ENCODE measurements at places on chromosomes 11 and 22.

DNA sequence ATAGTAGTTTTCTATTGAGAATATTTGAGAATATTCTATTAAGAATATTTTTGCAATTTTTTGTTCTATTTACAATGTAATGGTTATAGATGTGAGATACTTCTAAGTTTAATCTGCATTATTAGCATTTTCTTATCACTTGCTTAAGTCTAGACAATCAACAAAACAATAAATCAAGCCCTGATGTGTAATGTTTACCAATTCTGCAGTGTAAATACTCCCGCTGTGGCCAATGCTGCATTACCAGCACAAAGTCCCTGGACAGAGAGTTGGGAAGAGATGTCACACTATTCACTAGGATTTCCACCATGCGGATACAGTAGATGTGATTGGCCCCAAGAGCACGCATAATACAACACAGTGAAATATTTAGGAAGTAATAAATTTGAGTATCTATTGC lies 47.6 kb upstream of the GCAT start:
- H3K27me3 ChIP-seq = no peaks in the 10 kb centered on the region
- no peak overlapping the region for H3K27ac ChIP-seq
- no peaks in the 10 kb centered on the region for H3K4me1 ChIP-seq
- no peak for DNase-seq
- H3K36me3 ChIP-seq = peaks cover 43% of the 10 kb centered on the region

DNA sequence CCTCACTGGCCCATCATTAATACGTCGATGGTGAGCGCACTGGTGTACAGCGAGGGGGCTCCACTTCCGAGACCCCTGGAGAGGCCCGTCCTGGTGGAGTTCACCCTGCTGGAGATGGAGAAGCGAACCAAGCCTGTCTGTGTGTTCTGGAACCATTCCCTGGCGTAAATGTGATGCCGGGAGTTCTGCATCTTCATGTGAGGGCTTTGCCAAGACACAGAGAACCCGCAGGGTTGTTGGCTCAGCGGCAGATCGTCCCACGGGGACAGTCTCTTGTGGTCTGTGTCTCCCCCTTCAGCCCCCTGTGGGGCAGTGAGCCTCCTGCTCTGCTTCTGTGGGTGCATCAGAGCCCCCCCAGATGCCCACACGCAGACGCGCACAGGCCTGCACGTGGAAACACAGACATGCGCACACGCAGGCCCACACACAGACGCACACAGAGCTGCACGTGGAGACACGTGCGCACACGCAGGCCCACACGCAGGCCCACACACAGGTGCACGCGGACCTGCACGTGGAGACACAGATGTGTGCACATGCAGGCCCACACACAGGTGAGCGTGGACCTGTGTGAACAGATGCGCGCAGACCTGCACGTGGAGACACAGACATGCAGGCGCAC lies 55.8 kb upstream of the PRODH start:
- no peaks in the 10 kb centered on the region for H3K4me1 ChIP-seq
- peaks cover 4% of the 10 kb centered on the region for H3K27me3 ChIP-seq
- H3K36me3 ChIP-seq = no peaks in the 10 kb centered on the region

GRCh38 chr11:61749591-61750217 lies 2.7 kb upstream of the MYRF start:
- peaks cover 20% of the 10 kb centered on the region for H3K27me3 ChIP-seq
- no peak overlapping the region for H3K4me3 ChIP-seq
- DNase-seq = no peak
- peaks cover 17% of the 10 kb centered on the region for H3K4me1 ChIP-seq
- H3K36me3 ChIP-seq = no peaks in the 10 kb centered on the region

GRCh38 chr22:44570476-44571445 lies 72.7 kb upstream of the RTL6 start:
- DNase-seq = no peak
- H3K36me3 ChIP-seq = no peaks in the 10 kb centered on the region
- H3K27ac ChIP-seq = no peak overlapping the region
- H3K4me3 ChIP-seq = no peak overlapping the region
- peaks cover 2% of the 10 kb centered on the region for H3K27me3 ChIP-seq
- no peaks in the 10 kb centered on the region for H3K4me1 ChIP-seq

DNA sequence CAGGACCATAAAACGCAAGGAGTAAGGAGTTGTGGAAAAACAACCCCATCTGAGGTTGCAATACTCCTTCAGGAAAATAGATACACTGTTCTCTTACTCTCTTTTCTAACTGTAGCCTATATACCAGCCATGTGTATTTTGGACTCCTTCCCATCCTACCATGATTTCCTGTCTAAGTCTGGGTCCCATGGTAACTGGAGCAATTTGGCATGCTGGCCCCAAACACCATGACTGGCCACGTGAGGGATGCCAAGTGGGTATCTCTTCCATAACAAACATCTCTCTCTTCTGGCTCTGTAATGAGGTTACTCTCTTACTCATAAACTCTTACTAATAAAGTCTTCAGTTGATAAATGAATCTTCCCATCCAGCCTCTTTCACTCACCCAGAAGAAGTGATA lies 26.5 kb downstream of the ABTB2 start:
- H3K27ac ChIP-seq = no peak overlapping the region
- no peaks in the 10 kb centered on the region for H3K36me3 ChIP-seq
- DNase-seq = no peak
- no peaks in the 10 kb centered on the region for H3K27me3 ChIP-seq
- H3K4me1 ChIP-seq = no peaks in the 10 kb centered on the region
- H3K4me3 ChIP-seq = no peak overlapping the region

DNA sequence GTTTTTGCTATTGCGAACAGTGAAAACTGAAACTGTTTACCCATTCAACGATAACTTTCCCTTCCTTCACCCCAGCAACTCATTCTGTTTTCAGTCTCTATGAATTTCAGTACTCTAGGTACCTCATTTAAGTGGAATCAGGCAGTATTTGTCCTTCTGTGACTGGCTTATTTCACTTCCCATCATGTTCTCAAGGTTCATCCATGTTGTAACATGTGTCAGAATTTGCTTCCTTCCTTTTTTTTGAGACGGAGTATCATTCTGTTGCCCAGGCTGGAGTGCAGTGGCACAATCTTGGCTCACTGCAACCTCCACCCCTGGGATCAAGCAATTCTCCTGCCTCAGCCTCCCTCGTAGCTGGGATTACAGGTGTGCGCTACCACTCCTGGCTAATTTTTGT lies 23.7 kb downstream of the HTR3B start:
- DNase-seq = no peak
- H3K4me1 ChIP-seq = no peaks in the 10 kb centered on the region
- H3K27me3 ChIP-seq = no peaks in the 10 kb centered on the region
- H3K27ac ChIP-seq = no peak overlapping the region
